WTC11 (cell line): ENCODE measurements at places on chromosomes 16 and 17.

GRCh38 chr16:79740252-79740651 is 139.7 kb upstream of the MAF start:
- no peak for DNase-seq

DNA sequence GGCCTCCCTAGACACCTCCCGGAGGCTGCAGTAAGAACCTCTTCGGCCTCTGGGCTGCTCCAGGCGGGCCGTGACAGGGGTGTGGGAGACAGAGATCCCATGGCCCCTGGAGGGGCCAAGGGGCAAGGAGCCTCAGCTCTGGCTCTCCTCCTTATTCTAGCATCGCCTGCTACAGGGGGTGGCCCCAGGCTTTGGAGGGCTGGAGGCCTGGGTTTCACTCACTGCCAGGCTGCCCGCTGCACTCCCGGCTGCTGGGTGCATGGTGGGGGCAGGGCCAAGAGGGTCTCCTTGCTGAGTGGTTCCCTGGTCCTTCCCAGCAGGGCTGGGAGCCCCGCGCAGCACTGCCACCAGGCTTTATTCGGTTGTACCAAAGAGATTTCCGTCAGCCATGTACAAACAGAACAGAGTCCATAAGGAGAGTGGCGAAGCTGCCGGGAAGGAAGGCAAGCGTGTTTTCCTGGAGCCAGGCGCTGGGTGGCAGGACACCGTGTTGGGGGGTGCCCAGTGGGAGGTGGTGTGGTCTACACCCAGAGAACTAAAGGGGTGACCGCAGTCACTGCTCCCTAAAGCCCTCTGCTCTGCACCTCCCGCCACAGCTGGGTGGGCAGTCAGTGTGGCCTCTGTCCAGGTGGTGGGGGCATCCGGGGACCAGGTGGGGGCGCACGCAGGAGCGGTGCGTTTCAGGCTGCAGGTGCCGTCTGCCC is 2.0 kb downstream of the NPB start:
- no peak for DNase-seq

DNA sequence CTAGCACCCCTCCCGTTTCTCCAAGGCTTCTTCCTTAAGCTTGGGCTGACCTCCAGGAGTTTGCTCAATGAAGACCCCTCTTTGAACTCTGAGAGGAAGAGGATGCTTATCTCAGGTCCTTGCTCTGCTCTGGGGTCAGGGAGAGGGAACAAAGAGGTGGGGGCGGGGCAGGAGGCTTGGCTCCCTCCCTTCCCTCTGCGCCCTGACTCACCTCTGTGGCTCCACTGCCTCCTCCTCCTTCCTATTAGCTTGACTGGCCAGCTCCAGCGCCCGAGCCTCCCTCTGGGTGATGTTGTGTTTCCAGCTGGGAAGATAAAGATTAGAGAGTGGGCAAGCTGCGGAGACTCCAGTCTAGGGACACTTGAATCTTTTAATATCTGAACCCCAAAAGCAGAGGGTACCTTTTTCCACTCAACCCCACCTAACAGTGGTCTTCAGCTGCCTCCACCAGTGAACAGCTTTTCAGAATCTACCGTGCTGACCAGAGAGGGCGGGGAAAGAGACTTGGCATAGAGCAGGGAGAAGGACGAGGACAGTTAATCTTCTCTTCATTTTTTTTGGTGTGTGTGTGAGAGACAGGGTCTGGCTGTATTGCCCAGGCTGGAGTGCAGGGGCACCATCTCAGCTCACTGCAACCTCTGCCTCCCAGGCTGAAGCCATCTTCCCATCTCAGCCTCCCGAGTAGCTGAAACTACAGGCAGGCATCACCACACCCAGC is 6.7 kb downstream of the GIP start:
- peak; percentile 45 for DNase-seq

DNA sequence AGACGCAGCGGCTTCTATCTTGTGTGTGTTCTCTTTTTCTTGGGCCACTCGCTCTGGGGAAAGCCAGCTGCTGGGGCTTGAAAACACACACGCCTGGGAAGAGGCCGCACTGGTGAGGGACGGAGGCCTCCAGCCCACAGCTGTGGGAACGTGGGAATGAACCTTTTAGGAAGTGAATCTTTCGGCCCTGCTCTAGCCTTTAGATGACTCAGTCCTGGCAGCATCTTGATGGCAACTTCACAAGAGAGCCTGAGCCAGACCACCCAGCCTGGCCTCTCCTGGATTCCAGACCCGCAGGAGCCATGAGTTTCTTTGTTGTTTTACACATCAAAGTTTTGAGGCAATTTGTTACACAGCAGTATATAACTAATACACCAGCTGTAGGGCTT is 2.2 kb upstream of the PDPK1 start:
- DNase-seq = no peak

- no peak for DNase-seq
These were observed 8.2 kb downstream of the RBFOX3 start for GRCh38 chr17:79602621-79603020.

GRCh38 chr16:69763599-69763942 is 1.4 kb downstream of the WWP2 start:
- no peak for DNase-seq

DNA sequence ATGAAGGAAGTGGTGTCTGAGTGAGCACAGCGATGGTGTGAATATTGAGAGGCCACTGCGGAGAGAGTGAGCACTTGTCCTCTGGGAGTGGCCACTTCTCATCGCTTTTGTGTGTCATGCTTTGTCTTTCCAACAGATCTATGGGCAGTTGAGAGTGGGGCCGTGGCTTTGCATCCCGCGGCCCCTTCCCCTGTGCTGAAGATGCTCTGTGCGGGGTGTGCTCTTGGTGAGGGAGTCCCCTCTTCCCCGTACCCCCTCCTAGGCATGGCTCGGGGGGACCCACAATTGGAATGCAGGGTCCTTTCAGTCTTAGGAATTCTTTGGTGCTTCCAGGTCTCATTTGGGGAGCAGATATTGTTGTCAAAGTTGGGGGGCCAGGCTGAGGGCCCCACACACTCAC is 197.3 kb upstream of the WSCD1 start:
- DNase-seq = no peak

DNA sequence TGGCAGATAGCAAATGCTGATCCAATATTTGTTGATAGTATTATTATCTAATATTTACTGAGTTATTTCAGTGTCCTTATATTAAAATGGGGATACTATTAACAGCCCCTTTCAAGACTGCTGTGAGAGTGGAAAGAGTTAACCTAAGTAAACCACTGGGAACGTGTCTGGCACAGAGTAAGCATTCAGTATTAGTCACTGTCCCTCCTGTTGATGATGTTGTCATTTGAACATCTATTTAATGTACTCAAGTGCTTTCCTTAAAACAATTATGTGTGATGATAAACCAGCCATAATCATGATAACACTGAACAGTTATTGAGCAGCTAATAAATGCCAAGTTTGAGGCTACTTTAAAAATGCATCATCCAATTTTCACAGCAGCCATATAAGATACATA is 135.7 kb upstream of the XYLT1 start:
- no peak for DNase-seq

DNA sequence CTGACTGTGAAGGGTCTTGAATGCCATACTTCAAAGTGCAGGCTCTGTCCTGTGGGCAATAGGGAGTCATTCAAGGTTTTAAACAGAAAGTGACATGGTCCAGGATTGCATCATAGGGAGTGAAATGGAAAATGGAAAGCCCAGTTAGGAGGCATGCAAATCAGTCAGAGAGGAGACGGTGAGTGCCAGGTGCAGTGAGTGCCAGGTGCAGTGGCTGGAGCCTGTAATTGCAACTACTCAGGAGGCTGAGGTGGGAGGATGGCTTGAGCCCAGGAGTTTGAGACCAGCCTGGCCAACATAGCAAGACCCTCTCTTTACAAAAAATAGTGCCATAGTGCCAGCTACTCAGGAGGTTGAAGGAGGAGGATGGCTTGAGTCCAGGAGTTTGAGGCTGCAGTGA is 35.2 kb upstream of the SIAH1 start:
- no peak for DNase-seq

- DNase-seq = no peak
These were observed 26.6 kb downstream of the PIEZO1 start for GRCh38 chr16:88758227-88758943.

GRCh38 chr16:85541980-85542900 is 70.9 kb upstream of the GSE1 start:
- no peak for DNase-seq

GRCh38 chr16:86377251-86378022 is 132.9 kb upstream of the FOXF1 start:
- DNase-seq = no peak

DNA sequence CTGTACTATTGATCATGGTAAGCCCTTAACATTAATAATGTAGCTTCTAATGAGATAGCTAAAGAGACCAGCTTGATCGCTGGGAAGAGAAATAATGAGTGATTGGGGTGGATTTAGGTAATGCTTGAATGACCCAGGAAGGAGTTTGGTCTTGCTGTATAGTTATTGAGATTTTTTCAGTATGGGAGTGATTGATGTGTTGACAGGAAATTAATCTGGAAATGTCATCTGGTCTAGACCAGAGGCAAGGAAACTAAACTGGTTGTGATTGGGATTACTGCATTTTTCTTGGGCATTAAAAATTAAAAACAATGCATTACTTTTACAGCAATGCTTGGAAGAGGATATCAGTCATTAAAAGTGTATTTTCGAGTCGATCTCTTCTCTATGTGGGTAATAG is 11.8 kb downstream of the TEFM start:
- no peak for DNase-seq

- DNase-seq = no peak
These were observed 21.9 kb upstream of the LRRC75A start for GRCh38 chr17:16513873-16514272.

DNA sequence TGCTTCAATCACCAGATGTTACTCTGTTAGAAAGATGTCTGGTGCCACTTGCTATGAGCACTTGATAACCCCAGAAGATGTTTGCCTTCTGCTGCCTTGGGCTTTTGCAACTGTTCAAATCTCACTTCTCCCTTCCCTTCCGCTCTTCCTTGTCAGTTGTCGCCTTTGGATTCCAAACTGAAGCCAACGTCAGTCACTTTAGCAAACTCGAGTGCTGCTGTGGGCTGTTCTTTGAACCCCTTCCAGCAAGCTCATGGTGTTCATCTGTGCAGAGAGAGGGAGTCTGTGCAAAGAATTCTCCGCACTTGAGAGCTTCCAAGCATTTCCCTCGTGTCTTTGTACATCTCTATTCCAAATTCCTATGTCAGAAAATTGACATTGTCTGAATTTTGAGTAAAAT is 879.4 kb downstream of the CDH11 start:
- no peak for DNase-seq

- DNase-seq = peak; percentile 67
These were observed 325.4 kb downstream of the ZFHX3 start for GRCh38 chr16:72722552-72722951.

- DNase-seq = no peak
These were observed 32.8 kb downstream of the AKAP1 start for GRCh38 chr17:57117798-57118197.

DNA sequence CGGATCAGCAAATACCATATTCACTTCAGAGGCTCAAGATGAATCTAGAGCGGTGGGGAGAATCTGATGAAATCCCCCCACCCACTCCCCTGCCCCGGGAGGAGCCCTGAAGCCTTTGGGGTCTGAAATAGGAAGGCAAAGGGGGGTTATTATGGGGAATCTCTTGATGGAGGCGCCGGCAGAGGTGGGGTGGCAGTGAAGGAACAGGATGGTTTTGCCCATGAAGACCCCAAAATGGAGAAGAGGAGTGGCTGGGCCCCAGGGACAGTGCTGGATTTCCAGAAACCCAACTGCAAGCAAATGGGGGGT is 637 bp downstream of the WNT3 start:
- no peak for DNase-seq

DNA sequence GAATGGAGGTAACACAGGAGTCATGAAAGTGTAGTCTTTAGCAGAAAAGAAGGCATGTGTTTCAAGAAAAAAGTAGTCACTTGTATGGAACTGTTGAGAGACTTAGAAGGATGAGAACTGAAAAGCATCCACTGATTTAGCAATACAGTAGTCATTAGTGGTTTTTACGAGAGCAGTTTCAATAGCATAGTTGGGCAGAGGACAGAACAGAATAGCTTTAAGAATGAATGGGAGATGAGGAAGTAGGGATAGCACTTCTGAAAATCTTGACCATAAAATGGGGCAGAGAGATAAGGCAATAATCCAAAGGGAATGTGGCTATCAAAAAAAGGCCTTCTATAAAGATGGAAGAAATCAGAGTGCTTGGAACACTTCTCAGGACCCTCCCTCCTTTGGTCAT is 64.8 kb upstream of the C17orf78 start:
- DNase-seq = no peak

DNA sequence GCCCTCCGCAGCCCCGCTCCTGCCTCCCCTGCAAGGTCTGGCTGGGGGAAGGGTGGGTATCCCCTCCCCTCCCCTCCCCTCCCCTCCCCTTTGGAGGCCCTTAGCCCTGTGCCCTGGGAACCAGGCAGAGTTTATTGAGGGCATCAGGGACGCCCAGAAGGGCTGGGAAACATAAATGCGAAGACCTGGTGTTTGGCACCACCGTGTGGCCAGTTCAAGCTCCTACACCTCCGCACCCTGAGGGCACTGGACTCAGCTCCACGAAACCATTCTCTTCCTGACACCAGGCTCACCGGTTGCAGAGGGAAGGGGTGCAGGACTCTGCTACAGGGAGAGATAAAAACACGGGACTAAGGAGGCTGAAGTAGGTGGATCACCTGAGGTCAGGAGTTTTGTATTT is 1.0 kb upstream of the AIPL1 start:
- peak; percentile 79 for DNase-seq

GRCh38 chr16:46713634-46714033 is 24.2 kb downstream of the ORC6 start:
- no peak for DNase-seq

DNA sequence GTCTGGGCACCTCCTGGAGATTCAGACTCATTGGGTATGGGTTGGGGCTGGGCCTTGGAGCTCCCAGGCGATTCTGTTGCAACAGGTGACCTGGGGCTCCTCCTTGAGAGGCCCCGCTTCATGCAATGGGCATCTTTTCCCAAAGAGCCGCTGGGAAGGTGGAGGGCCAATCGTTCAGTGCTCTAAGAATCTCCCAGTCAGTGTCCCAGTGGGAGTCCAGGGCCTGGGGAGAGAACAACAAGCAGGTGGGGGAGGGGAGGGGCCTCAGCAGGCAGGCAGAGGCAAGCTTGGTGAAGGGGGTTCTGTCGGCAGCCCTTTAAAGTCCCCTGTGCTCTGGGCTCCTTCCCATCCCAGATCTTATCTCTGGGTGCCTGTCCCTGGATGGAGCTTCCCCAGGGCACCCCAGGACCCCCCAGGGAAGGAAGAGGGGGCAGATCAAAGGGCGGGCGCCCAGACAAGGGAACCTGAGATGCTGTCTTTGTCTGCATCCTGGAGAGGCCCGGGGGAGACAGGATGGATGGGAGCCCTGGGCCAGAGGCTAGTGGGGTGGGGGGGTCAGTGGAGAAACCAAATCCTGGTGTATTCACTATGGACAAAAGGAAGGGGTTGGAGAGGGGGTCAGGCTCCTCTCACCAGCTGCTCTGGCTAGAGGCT is 30.5 kb upstream of the NXPH3 start:
- no peak for DNase-seq

GRCh38 chr17:207775-208174 is 26.3 kb upstream of the DOC2B start:
- no peak for DNase-seq

DNA sequence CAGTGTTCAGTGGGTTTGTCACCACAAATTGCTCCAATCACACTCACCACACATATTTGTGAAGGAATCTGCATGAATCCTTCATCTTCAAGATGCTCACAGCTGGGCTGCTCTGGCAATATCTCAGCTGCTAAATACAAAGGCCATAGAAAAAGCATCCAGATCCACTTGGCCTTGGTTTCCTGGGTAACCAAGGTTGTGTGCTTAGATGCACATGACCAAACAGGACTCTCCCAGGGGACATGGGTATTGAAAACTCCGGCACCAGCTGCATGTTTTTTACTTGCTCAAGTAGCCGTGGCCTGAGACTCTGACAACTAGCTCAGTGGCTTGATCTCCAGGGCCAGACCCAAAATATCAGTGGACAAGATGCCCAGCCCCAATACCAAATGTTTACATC is 131.3 kb downstream of the CBLN1 start:
- DNase-seq = no peak
